ENCODE measurements at places on chromosomes 3 and 15. TPM values are rescaled to one million over a fixed set of nuclear protein-coding genes. Genes with fewer than 3 reads are reported as not detected.

The CCDC39 gene
- 0.12 TPM for total RNA-seq

The ARHGEF26 gene
- total RNA-seq = 2.1 TPM

The SAMD7 gene
- not detected for total RNA-seq

The KLHL40 gene
- not detected for total RNA-seq

The ITPKA gene
- total RNA-seq = 18.1 TPM

The GNAT1 gene
- not detected for total RNA-seq

The FANCD2OS gene
- not detected for total RNA-seq

The ARGFX gene
- total RNA-seq = not detected

The GHSR gene
- total RNA-seq = not detected
